Activated naive CD8-positive, alpha-beta T cell treated with anti-CD3 and anti-CD28 coated beads, Interleukin-2, amount 50 U/mL, for 24 hours (primary cell): ENCODE measurements at places on chromosomes 1 and 21.

DNA sequence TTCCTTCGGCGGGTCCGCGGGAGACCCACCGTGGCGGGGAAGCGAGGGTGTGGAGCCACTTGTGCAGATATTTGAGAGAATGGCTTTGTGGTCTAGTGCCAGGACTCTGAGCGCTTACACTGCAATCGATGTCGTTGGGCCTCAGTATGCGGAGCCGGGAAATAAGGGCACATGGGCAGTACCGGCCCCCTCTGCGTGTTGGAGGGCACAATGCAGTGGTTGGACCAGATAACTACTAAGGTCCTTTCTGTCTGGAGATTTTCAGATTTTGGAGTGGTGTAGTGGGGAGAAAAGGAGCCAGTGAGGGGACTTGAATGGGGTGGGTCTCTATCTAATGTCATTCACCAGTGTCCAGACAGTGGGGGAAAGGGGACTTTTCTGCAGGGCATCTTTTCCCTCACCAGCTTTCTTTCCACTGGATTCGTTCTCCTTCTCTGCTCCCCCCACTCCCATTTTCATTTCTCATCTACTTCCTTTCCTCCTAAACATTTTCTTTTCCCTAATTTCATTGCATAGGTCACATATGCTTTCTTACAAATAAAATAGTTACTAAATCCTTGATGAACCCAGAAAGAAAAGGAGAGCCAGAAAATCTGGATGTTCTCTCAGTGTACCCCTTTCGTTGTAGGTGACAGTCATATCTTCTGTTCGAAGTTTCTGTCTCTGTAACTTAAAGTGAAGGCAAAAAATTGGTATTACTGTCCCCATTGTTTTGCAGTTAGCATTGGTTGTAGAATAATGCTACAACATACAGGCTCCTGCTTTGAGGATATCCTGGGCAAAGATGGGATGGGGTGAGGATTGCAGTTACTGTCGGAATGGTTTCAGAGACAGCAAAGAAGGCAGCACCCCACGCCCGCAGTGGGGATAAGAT is 1.4 kb downstream of the ATF3 start:
- DNase-seq = no peak

DNA sequence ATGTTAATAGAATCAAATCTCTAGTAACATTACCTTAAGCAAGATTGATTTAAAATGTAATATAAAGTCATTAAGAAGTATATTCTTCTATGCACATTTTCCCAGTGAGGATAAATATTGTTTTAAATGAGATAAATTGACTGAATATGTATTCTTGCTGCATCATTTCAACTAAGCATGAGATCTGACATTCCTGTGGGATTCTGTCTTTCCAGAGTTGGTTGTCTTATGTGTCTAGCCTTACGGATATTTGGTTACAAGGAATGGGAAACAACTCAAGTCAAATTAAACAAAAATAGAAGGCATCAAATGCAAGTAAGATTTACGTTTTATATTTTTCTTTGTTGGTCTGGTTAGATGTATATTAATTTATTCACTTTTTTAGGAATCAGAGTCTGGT is 287.5 kb downstream of the PTGER3 start:
- DNase-seq = no peak

DNA sequence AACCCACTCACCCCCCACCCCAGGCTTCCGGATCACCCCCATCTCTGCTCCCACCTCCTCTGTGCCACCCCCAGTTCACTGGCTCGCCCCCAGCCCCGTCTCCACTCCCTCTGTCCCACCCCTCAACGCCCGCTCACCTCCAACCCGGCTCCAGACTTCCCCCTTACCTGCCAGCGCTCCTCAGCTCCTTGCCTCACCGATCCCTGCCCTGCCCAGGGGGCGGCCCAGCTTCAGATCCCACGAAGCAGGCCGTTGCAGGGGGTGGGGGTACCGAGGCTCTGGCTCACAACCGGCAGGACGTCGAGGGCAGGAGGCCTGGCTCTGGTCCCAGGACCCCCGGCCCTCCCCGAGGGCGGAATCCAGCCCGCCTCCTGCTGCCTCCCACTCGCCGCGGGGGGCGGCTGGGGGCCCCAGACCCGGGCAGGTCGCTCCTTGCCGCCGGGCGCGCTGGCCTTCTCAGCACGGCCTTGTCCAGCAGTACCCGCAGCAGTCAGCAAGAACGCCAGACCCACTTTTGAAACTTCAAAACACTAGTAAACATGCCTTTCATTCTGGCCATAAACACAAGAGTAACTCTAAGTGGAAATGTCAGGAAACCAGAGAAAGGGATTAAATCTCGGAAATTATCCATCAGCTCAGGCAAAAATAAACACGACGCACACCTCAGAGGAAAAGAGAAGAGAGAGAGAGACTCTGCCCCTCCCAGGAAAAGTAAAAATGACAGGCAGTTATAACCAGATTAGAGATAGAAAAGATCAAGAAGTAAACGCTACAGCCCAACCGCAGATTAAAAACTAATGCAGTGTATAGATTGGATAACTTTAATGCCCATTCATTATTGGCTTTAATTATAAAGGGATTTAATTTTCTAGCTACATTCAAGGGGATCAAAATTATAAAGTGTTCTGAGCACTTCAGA is 1.0 kb upstream of the FAM89A start:
- no peak for DNase-seq

DNA sequence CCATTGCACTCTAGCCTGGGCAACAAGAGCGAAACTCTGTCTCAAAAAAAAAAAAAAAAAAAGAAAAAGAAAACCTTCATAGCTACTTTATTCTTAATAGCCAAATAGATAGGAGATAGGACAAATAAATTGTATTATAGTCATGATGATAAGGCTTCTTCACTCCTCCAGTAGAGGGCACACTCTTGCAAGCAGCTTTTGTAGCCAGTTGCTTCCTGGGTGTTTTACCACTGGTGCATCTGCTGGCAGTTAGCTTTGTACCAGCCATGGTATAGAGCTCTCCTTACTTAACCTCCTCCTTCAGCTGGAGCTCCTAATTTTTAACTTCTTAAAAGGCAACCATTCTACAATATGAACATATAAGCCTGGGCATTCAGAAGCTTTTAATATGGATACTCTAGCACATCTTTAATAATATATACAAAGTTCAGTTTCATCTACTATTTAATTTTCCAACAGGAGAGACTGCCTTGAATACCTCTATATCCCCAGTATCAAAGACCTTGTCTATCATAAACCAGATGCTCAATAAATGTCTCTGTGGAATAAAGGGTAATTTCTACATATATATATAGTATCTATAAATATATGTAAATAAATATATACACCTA is 35.8 kb downstream of the EVI5 start:
- DNase-seq = peak; percentile 19

GRCh38 chr1:117607471-117607870 is 1.6 kb downstream of the TENT5C start:
- peak; percentile 40 for DNase-seq

GRCh38 chr1:10779201-10779600 is 17.2 kb downstream of the CASZ1 start:
- no peak for DNase-seq

DNA sequence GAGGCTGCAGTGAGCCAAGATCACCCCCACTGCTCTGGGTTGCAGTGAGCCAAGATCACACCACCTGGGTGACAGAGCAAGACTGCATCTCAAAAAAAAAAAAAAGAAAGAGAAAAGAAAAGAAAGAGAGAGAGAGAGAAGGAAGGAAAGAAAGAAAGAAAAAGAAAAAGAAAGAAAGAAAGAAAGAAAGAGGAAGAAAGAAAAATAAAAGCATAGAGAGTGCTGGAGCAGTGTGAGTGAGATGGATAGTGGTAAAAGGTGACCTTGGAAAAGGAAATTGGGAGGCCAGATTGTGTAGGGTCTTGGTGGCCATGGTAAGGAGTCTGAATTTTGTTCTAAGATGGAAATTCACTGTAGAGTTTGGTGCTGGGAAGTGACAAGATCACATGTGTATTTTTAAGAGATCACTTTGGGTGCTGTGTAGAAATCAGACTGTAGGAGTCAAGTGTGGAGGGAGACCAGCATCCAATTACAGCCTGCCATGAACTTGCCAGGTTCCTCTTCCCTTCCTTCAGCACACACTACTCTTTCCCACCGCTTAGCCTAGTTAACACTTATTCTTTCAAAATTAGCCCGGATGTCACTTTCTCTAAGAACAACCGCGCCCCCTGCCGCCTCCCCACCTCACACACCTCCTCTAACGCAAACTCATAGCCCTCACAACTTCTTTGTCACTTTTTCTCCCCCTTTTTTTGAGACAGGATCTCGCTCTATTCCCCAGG is 17.9 kb downstream of the MTX1 start:
- peak; percentile 84 for DNase-seq

DNA sequence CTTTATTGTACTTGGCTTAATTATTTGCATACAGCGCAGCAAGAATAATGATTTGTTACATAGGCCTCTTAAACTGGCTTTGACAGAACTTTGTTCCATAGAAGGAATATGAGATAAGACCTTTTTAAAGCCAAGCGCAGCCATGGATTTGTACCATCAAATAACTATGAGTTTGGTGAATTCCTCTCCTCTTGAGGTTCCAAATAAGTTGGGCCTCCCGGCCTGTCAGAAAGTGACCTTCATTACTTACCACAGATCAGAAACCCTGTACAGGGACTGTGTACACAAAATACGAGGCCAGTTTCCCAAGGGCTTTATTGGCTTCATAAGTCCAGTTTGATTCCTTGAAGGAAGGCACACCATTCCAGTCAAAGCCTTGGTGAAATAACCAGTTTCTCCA is 21.8 kb upstream of the HSD3B1 start:
- no peak for DNase-seq

GRCh38 chr1:224203243-224204016 is 20.4 kb downstream of the DEGS1 start:
- no peak for DNase-seq

DNA sequence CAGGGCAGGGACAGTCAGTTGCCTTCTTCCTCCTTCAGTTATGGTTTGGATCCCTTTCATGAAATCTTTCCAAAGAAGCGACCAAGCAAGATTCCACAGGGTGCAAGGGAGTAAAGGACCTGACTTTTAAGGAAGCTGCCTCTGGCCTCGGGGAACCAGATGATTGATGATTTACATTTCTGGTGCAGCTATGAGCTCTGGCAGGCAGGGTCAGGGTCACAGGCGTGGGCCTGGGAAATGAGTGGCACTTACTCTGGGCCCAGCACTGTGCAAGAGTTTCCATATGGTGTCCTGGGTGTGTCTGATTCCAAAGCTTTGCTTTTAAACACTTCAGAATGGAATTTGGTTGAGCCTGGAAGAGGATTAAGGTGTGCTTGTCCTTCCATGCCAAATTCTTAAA is 7.2 kb upstream of the CRABP2 start:
- DNase-seq = no peak

DNA sequence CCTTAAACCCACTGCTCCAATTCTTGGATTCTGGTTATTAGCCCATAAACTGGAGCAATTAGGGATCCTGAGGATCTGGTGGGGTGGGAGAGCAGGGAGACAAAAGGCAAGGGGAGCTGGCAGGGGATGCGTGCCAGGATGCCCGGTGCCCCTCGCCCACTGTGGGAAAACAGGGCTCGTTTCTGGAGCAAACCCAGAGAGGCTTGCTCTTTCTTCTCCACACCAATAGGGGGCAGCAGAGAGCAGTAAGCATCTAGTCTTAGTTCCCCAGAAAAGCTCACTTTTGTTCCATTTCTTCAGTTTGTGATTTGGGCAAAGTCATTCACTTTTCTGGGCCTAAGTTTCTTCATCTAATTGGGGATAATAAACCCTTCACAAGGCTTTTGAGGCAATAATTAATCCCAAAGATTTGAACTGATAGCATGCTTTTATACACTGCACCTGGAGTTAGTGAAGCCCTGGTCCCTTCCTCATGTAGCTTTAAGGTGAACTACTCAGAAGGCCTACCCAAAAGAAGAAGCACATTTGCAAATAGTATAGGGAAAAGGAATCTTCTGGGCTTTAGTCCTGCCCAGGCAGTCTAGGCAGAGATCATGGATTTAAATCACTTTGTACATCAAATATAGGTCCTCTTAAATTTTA is 160.6 kb upstream of the USP24 start:
- peak; percentile 50 for DNase-seq

GRCh38 chr1:61184040-61184713 is 101.8 kb downstream of the NFIA start:
- DNase-seq = no peak

GRCh38 chr1:52562766-52563165 is 9.9 kb upstream of the TUT4 start:
- no peak for DNase-seq

- no peak for DNase-seq
These were observed 510.9 kb upstream of the DAB1 start for GRCh38 chr1:57934745-57935144.

GRCh38 chr1:19812875-19813642 is 2.0 kb downstream of the RNF186 start:
- DNase-seq = no peak

- no peak for DNase-seq
These were observed 334.3 kb upstream of the LRRC7 start for GRCh38 chr1:69233463-69233862.

GRCh38 chr1:107379826-107380225 is 239.0 kb downstream of the NTNG1 start:
- DNase-seq = no peak

- no peak for DNase-seq
These were observed 67.5 kb upstream of the RGS7 start for GRCh38 chr1:241424480-241424971.

DNA sequence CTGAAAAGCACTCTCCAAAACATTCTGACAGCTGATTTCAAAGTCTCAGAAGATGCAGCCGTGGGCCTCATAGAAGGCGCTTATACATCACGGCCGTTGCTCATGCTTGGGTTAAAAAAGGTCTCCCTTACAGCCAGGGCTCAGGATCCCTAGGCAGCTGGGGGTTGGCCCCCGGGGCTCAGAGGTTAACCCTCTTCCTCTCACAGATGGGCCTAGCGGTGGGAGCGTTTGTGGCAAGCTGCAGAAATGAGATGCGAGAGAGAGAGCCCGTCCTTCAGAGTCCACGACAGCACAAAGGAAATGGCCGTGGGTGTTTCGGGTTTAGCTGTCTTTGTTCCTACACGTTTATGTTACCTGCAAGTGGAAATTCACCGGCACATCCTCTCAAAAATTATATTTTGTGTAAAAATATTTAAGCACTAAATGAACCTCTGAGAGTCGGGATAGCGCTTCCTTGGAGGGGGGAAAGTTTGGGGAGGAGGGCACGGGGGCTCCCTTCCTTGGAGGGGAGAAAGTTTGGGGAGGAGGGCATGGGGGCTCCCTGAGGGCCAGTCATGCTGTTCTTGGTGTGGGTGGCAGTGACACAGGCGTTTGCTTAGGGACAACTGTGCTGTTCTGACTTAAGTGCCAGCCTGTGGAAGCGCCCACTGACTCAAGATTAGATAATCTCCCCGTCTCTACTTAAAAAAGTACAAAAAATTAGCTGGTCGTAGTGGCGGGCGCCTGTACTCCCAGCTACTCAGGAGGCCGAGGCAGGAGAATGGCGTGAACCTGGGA is 20.5 kb upstream of the PRDM15 start:
- DNase-seq = peak; percentile 73

DNA sequence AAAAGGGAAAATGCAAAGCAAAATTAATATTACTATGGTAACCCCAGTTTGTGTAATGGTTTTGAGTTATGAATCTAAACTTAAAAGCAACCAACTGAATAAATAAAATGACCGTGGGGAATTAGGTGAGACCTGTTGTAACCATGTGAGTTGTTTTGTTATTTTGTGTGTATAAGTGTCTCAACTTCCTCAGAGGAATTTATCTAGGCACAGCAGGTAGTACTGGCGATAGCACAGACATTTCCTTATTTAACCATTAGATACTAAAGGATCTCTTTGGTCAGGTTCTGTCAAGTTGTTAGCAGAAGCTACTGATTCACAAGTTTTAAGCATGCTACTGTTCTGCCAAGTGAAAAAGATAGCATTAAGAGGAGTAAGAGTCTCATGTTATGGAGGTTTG is 39.3 kb upstream of the LRRC7 start:
- no peak for DNase-seq
